Activated CD4-positive, alpha-beta memory T cell treated with anti-CD3 and anti-CD28 coated beads for 36 hours (primary cell): ENCODE measurements at places on chromosomes 1 and 21.

- no peak for DNase-seq
Observed at GRCh38 chr21:15079269-15079668, 14.5 kb upstream of the NRIP1 start.

GRCh38 chr21:45169001-45169400, 94.6 kb downstream of the ADARB1 start:
- no peak for DNase-seq

GRCh38 chr21:38531039-38531541, 32.8 kb upstream of the ERG start:
- no peak for DNase-seq

GRCh38 chr1:1165900-1166421, 7.7 kb upstream of the TTLL10 start:
- no peak for DNase-seq
